ENCODE measurements at places on chromosomes 3 and 15.

DNA sequence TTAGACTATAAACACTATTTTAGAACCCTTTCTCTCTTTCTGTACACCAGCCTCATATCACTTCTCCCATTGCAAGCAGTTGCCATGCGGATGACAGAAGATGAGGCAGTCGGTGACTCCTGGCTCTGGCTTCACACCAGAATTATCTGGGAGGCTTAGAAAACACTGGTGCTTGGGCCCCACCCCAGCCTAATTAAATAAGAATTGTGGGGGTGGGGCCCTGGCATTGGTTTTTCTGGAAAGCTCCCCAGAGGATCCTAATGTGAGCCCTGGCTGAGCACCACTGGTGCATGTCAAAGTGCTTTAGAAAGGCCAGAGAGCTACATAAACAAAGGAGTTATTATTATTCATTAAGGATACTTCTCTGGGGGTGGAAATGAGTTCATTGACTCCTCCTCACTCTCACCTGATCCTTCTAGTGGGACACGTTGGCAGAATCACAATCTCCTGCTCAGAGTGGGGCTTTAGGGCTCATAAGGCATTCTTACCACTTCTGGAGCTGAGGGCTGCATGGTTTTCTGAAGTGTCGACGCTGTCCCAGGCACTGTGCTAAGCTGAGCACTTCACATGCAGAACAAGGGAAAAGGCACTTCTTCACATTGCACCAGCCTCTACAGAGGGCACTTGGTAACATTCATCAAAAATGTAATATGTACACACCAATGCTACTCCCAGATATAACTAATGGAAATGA lies 188.5 kb upstream of the TLE3 start:
- DNase-seq = no peak

- DNase-seq = no peak
Measured at GRCh38 chr3:177551431-177551836, 354.2 kb upstream of the TBL1XR1 start.

- no peak for DNase-seq
Measured at GRCh38 chr3:6516143-6516542, 344.8 kb upstream of the GRM7 start.

GRCh38 chr15:32919749-32920414 lies 202.1 kb downstream of the GREM1 start:
- no peak for DNase-seq

GRCh38 chr15:43186003-43186353 lies 775 bp downstream of the CCNDBP1 start:
- no peak for DNase-seq

DNA sequence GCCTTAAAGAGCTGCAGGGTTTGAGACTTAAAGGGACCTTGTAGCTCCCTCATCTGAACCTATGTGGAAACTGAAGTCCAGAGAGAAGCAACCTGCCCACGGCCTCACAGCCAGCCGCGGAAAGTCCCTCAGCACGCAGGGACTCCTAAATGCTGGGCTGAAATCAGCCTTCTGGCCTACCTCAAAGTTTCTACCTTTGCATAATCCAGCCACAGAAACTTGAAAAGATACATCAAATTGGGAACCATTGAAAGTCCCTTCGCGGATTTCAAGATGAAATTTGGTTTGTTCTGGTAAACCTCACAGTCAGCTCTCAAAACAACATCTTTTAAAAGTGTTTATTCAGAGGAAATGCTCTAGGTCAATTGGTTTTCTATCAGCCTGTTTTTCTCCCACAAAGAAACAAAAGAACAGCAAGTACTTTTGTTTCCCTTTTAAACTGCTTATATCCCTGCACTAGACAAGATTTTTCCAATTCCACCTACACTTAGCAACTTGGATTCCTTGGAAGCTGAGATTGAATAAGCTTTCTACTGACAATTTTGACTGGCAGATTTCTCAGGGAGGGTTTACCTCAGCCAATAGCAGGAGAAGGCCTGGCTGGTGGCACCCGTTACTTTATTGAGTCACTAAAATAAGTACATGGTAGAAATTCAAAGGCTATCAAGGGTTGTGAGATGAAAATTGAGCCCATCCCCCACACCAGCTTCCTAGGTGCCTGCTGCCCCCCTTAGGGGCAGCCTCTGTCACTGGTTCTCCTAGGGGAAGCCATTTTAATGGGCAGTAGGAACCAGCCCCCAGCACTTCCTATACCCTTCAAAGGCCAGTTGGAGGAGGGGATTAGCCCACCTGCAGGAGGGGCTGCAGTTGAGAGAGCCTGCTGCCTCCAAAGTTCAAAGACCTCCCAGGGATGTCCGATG lies 171.2 kb downstream of the ADAMTS17 start:
- no peak for DNase-seq

DNA sequence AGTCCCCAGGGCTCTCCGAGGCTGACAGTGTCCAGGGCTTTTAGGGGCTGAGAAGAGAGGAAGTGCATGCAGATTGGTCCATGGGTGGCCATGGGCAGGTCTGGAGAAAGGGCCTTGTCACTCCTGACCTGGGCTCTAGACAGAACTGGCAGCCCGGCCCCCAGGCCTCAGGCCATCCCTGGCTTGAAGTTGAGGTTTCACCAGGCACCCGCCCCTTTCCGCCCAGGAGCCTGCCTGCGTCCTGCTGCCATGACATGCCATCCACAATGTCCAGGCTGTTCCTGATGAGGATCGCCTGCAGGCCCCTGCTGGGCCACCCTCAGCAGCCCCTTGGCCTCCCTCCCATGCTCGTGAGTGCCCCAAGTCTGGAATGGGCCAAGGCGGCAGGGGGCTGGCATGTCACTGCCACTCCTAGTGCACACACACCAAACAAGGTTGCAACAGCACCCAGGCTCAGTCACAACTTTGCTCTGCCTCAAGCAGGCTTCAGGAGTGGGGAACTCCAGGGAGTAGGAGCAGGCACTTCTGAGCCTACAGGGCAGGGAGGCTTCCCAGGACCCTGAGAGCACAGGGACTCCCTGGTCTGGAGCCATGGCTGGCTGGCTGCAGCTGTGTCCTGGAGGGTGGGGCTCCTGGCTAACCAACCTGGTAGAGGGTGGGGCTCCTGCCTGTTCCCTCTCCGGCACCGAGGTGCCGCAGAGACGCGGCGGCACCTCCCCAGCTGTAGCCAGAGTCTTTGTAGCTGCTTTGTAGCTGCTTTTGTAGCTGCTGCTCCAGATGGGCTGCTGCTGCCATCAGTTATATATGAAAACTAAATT lies 1457.1 kb upstream of the GBE1 start:
- DNase-seq = no peak

GRCh38 chr3:69739204-69740102 lies at the start of gene MITF:
MITF (plus strand) TSS chr3:69739464; CDS start chr3:69739598, 134 bp downstream.
- peak; percentile 95 for DNase-seq

DNA sequence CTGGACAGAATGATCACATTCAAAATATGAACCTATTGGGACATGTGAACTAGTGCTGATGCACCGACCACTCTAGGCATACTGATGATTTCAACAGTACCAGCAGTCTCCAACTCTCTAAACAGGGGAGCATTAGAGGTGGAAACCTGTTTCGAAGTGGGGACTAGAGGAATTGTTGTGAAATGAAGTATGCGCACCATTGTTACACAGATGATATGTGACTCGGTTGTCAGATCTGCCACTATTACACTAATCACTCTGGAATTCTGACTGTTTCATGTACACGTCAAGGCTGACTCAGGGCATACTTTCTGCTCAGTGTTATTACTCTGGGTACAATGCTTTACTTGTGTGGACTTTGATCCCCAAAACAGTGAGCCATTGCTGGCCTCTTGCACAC lies 198.2 kb upstream of the UBE2E2 start:
- no peak for DNase-seq

GRCh38 chr3:183443395-183444385 lies 15.3 kb upstream of the MCF2L2 start:
- no peak for DNase-seq

GRCh38 chr3:111285694-111286093 lies 214.1 kb downstream of the NECTIN3 start:
- DNase-seq = no peak

DNA sequence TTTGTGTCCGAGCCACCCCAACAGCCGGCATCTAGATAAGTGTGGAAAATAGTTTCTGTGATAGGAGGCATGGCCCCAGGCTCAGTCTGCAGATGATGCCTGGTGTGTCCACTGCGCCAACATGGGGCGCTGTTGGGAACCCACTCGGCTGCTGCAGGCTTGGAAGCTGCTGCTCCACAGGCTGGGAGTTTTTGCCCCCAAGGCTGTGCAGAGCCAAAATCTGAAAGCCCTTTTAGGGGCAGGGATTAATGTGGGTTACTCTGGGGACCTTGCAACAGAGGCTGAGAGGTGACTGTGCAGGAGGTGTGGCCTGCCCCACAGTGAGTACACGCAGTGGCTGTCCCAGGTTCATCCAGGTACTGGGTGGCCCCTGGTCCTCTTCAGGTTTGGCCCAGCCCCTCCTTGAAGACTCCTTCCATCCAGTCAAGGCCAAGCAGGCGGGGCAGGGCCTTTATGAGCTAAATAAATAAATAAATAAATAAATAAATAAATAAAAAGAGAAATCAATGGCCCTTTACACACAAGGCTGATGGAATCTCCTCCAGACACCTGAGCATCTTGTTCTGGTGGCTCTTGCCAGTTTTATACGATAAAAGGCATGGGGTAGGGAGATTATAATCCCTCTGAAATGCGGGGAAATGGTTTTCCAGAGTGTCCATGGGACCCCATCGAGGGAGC lies 73.8 kb downstream of the AAGAB start:
- peak; percentile 22 for DNase-seq

Measured in left hindlimb (tissue), 1 donor.